Activated naive CD4-positive, alpha-beta T cell treated with anti-CD3 and anti-CD28 coated beads, Interleukin-2, amount 50 U/mL, for 72 hours (primary cell): ENCODE measurements at places on chromosomes 2 and 18. TPM values are rescaled to one million over a fixed set of nuclear protein-coding genes. Genes with fewer than 3 reads are reported as not detected.
A peak's percentile ranks its signal among the peaks of the same experiment; 100 is the strongest.

Gene ALK
- 0.05 TPM for total RNA-seq

Gene NOL4
- total RNA-seq = not detected

DNA sequence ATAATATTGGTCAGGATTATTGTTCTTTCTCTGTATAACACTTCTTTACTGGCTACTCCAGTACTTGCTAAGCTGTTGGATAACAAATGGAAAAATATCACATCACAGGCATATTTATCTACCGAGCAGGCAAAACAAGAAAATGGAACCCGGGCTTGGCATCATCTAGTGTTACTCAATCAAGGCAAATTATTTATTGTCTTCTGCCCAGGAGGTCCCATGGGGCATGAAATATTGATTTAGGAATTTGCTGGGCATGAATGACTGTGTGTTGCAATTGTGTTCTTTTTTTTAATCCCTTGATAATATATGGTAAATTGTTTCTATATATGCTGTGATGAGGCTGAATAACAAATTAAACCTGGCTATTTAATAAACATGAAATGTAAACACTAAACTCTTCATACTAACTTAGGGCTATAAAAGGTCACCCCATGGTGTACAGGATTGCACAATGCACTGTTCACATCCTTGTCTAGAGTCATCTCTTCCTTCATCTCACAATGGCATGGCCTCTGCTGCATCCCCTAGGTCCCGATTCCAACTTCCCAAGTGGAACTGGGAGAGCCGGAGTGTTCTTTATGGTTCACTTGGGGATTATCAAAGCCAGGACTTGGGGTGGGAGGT is 2.2 kb upstream of the PARD3B start:
- DNase-seq = no peak

- peak; percentile 83 for DNase-seq
These were observed 52.0 kb downstream of the ZFP36L2 start for GRCh38 chr2:43174368-43174916.

Gene SERPINB2
- not detected for total RNA-seq

Gene MAPRE3
- total RNA-seq = 4.2 TPM

Gene FAP
- total RNA-seq = 0.50 TPM

DNA sequence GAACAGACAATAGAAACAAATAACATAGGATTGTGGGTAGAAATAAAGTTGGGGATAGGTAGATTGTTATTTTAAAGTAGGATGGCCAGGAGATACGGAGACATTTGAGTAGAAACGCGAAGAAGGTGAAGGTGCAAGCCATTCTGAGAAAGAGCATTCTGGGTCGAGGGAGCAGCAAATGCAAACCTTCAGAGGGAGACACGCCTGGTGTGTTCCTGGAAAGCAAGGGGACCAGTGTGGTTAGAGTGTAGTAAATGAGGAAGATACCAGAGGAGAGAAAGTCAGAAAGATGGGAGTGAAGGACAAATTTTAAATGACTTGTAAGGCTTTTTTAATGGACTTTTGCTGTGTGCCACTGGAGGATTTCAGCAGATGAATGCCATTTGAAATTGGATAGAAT is 1.7 kb downstream of the CYP20A1 start:
- DNase-seq = no peak

Gene PREB
- total RNA-seq = 49.8 TPM

DNA sequence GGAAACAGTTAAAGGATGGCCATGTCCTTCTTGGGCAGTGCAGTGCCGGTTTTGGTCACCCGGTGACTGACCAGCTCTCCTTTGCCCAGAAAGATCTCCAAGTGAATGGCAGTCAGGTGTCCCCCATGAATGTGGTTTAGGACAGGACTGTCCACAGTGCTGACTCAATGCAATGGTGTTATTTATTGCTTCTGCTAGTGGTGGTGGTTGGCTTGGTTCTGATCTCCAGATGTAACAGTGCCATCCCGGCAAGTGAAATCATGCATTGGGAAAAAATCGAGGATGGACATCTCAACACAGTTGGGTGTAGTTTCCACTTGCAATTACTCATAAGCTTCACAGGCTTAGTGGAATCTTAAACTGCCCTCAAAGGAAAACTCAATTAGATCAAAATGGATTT is 81.9 kb downstream of the TGOLN2 start:
- no peak for DNase-seq

Gene ATP8B1
- total RNA-seq = not detected

- DNase-seq = no peak
These were observed 34.0 kb downstream of the SH3RF3 start for GRCh38 chr2:109162999-109163398.

Gene RPE
- 39.0 TPM for total RNA-seq

DNA sequence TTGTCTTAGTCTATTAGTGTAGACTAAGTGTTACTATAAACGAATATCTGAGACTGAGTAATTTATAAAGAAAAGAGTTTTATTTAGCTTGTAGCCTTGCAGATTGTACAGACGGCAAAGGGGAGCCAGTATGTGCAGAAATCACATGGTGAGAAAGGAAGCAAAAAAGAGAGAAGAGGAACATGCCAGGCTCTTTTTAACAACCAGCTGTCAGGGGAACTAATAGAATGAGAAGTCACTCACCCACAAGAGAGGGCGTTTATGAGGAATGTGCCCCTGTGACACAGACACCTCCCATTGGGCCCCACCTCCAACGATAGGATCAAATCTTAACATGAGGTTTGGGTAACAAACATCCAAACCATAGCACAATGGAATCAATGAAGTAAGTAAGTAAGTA is 20.6 kb upstream of the ZNF804A start:
- no peak for DNase-seq

DNA sequence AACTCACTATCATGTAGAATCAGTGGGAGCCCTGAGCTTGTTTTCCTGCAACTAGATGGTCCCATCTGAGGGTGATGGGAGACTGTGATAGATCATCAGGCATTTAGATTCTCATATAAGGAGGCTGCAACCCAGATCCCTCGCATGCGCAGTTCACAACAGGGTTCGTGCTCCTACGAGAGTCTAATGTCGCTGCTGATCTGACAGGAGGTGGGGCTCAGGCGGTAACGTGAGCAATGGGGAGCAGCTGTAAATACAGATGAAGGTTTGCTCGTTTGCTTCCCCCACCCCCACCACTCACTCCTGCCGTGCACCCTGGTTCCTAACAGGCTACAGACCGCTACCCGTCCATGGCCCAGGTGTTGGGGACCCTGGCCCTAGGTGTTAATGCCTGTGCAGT is 113.6 kb downstream of the RNF144A start:
- no peak for DNase-seq

Gene FAM210A
- 22.4 TPM for total RNA-seq

Gene NYAP2
- 0.04 TPM for total RNA-seq

Gene CYP26B1
- total RNA-seq = not detected

GRCh38 chr2:112155331-112156151 is 17.4 kb downstream of the FBLN7 start:
- peak; percentile 68 for DNase-seq

DNA sequence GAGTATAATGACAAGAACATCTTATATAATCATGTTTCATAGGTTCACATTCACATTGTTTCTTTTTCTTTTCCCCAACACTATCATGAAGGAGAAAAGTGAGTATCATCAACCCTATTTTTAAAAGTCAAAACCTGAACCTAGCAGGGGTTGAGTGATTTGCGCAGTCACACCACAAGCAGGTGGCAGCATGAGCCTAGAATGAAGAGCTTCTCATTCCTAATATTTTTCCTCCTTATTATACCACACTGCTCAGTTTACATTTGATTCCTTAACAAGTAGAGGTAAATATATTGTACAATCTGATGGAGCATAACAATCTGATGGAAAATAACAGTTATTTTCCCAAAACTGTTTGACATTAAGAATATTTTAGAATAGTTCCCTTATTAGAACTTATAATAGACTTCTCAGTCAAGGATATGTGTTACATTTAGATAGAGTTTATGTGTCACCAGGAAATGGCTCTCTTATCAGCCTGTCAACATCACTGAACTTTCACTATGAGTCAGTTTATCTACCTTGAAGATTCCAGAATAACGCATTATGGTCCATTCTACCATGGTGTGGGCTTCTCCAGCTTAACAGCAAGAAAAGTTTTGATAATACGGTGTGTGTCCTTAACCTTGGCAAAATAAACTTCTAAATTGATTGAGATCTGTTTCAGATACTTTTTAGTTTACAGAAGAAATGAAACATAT is 119.5 kb downstream of the NEB start:
- no peak for DNase-seq

Gene TACR1
- total RNA-seq = not detected

Gene ARHGAP15
- 91.4 TPM for total RNA-seq

DNA sequence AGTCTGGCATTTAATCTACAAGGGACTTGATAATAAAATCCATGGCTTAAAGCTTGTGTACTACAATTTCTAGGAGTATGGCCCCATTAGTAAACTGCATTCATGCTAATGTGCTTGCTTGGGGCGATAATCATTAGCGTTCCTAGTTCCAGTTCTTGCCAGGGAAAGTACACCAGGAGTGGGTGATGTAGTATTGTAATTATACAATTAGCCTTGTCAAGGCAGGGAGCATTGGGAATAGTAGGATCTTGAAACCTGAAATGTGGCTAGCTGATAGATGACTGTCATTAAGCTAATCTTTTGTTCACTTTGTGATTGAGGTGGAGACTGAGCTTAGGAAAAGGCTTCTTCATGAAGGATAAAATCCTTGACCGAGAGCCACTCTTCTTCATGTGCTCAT is 989.2 kb downstream of the CPS1 start:
- no peak for DNase-seq

- no peak for DNase-seq
These were observed 181.5 kb downstream of the KLHL29 start for GRCh38 chr2:23566241-23567142.

GRCh38 chr2:241034490-241035141 is 36.2 kb downstream of the SNED1 start:
- no peak for DNase-seq

- DNase-seq = no peak
These were observed 36.6 kb upstream of the DSC1 start for GRCh38 chr18:31199190-31199769.

GRCh38 chr2:38128653-38129052 is 52.7 kb upstream of the CYP1B1 start:
- no peak for DNase-seq

DNA sequence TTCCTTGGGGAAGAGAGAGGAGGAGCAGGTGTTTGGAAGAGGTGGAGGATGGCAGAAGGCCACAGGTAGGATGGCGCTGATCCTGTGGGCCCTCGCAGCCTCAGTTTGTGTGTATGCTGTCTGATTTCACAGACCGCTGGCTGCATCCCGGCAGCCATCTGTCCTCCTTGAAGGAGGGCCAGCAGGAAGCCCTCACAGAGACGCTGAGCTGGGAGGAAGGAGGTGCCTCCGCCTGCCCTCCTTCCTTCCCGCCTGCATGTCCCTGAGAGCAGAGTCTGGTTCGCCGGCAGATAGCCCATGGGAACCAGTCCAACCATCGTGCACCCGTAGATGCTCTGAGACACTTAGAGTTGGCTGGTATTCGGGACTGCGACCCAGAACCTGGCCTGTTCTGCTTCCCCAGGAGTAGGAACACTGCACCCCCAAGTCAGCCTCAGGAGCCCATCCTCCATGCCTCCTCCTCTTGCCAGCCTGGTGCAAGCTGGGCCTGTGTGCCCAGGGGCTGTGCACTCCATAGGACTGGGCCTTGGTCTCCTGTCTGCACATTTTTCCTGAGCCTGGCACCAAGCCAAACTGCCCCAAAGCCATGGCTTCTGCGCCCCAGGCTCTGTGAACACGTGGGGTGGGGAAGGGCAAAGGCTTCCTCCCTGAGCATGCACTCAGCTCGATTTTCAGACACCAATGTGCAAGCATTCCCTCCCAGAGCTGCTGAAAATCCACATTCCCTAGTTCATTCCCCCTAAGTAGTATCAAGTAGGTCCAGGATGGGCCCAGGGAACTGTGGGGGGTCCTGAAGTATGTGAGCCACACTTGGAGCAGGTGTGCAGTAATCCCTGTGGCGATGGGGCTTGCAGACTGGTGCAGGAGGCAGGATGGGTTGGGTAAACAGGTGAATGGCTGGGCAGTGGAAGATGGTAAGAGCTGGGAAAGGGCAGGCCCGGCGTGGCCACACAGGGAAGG is 115.6 kb downstream of the SEPTIN10 start:
- DNase-seq = no peak

- no peak for DNase-seq
These were observed 12.3 kb downstream of the TRPM8 start for GRCh38 chr2:233929352-233930022.

- DNase-seq = no peak
These were observed 141.1 kb upstream of the COPS8 start for GRCh38 chr2:236944561-236944960.

DNA sequence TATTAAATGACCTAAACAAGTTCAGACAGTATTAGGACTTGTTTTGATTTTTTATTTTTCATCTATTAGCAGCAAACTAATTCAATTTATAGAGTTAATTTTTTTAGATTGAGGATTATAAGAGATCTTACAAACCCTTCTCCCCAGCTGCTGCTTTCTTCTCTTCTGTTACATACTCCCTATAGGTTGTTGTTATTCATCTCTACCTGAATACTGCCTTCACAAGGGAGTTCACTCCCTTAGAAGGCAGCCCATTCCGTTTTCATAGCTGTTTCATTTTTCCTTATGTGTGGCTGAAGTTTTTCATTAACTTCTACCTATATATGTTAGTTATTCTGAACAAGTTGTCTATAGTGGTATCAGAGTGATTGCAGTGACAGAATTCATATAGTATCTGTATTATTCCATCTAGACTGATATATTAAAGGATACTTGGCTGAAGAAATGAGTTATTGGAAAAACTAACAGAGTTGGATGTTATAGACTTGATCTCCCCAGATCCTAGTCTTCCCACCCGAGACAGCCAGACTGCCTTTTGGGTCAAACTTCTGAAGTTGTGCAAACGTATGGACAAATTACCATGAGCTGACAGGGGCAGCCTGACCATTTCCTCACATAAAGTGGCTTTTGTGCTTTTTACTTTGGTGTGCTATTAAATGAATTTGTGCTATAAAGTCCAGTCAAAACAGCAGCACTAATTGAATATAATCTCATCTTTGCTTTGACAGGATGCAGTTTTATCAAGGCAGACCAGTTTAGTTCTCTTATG is 8.7 kb downstream of the GLS start:
- no peak for DNase-seq

DNA sequence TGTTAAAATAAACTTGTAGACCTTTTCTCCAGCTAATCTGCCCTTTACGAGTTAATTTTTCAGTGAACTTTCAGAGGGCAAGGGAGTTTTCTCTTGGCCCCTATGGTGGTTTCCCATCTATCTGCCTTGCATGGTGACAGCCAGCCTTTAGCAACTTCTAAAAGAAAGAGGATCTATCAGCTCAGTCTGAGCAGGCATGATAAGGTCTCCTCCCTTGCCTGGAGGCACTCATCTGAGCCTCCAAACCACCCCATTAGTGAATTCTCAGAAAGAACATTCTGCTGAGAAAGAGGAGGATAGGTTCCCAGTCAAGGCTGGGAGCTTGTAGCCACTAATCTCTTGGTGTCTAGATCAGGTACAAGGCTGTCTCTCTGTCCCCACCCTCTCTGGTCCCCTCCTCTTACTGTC is 10.7 kb upstream of the GYPC start:
- DNase-seq = no peak

DNA sequence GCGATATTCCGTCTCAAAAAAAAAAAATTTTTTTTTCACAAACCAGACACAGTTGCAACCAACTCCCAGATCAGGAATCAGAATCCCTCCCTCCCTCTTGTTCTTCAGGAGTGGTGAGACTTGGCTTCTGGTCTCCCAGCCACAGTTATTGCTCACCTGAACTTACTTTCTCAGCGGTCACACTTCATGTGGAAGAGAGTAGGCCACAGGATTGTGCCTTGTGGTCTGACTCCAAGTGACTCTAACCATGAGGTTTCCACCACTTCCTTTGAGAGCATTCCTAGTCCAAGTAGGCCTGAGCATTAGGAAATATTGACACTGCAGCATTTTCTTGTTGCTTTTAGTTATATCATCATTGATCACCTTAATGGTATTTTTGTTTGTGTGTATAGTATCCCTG is 12.1 kb downstream of the FMNL2 start:
- no peak for DNase-seq
